ENCODE measurements at places on chromosomes 7 and 10. TPM values are rescaled to one million over a fixed set of nuclear protein-coding genes. Genes with fewer than 3 reads are reported as not detected.

ZC3HAV1L gene
- 1.4 TPM for total RNA-seq

ALOX5 gene
- total RNA-seq, result 88.9 TPM

CLEC5A gene
- 3.6 TPM for total RNA-seq

TDRD1 gene
- total RNA-seq, result 0.10 TPM

GHRHR gene
- total RNA-seq, result not detected

TAS2R41 gene
- total RNA-seq, result 2.0 TPM

CREB5 gene
- total RNA-seq, result 17.8 TPM

MYO1G gene
- total RNA-seq, result 180 TPM

DKK1 gene
- not detected for total RNA-seq

Data from mononuclear cell (primary cell).